ENCODE measurements at places on chromosomes 12 and 14.

GRCh38 chr14:105481886-105482457 is 4.7 kb upstream of the CRIP1 start:
- peak; percentile 85 for DNase-seq

DNA sequence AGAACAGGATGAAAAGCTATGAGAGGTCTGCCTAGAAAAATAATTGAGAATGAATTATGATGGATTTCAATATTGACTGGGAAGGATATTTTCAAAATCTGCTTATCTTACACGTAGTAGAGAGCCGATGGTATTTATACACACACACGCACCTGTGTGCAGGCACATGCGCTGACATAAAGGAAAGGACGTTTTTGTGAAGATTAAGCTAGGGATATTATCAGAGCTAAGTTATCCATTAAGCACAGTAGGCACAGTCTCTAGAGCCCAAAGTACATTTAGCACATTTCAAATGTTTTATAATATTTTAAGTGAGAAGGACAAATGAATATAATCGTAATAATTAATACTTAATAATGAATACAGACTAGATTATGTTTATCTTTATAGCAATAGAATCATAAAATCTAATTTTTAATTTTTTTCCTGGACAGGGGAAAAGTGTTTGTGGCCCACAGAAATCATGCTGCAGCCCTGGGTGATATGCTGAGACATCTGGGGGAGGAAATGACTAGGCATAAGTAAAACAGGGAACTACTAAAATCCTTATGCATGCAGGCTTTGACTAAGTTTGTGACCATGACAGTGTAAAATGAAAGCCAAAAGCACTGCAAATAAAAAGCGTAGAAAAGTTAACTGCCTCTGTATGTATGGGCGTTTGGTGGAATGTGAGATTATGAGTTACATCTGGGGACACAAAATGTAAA is 146.1 kb downstream of the KITLG start:
- no peak for DNase-seq

GRCh38 chr12:115584156-115584555 is 693.3 kb downstream of the MED13L start:
- no peak for DNase-seq

DNA sequence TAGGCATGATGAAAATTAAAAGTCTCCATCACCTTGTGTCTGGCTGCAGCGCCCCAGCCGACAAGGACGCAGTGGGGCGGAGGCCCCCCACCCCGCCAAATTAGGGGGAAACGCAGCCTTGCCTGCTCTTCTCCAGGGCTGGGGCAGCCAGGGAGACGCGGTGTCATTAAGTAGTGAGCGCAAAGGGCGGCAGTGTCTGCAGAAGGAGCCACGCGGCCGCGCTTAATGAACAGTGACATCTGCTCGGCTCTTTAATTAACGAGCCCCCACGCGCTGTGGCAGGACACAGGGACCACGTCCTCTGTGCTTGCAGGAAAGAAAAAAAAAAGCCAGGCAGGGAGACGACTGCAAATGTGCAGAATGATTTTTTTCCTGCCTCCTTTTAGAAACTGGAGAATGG is 93.4 kb upstream of the NCOR2 start:
- DNase-seq: no peak

DNA sequence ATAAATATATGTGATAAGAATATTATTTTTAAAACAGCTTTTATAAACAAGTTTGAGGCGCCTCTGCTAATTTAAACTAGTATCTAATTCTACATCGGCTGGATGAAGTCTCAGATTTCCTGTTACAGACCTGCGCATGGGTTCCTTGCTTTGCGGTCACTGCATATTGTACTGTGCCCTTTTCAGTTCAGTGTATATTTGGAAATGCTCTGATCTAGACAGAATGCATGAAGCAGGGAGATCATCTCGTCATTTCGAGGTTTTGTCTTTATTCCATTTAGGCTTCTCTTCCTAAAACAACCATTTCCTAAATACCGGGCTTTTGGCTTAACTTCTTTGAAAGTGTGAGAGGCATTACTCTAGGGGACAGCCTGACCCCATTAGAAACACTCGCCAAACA is 25.6 kb downstream of the CRACR2A start:
- DNase-seq: no peak

GRCh38 chr12:13769273-13769672 is 212.1 kb downstream of the GRIN2B start:
- no peak for DNase-seq

DNA sequence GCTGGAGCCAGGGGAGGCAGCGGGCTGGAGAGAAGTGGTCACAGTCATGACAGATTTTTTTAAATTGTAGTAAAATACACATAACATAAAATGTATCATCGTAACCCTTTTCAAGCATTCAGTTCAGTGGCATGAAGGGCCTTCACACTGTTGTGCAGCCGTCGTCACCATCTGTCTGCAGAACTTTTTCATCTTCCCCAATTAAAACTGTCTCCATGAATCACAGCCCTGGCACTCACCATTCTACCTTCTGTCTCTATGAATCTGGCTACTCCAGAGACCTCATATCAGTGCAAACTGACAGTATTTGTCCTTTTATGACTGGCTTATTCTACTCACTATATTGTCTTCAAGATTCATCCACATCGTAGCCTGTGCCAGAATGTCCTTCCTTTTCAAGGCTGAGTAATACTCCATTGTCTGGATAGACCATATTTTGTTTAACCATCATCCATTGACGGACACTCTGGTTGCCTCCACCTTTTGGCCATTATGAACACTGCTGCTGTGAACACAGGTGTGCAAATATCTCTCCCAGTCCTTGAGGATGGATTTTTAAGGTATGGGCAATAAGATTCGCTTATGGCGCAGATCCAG is 91.5 kb upstream of the NCOR2 start:
- DNase-seq: peak; percentile 75

- no peak for DNase-seq
Measured at GRCh38 chr12:114767906-114768722, 84.1 kb upstream of the TBX3 start.

DNA sequence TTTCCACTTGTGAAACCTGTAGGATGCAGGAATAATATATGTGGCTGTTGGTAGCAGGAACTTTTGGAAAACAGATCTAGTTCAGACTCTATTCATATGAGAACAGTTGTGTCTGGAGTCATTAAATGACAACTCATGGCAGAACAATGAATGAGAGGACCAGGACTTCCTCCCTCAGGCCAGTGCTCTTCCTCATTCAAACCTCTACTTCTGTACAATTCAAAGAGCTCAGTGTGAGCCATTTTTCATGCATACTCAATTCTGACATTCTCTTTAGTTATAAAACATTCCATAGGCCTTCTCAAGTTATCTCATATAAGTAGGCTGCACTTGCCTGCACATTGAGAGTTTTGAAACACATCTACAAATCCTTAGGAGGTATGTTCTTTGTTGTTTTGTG is 1526.6 kb upstream of the FLRT2 start:
- no peak for DNase-seq

GRCh38 chr12:93972411-93973208 is 175.8 kb upstream of the PLXNC1 start:
- DNase-seq: no peak

GRCh38 chr12:114952573-114953271 is 268.7 kb upstream of the TBX3 start:
- no peak for DNase-seq

GRCh38 chr12:181921-182320 is 32.0 kb downstream of the SLC6A12 start:
- no peak for DNase-seq

- DNase-seq: no peak
Measured at GRCh38 chr12:52618866-52619265, 507 bp upstream of the KRT73 start.

DNA sequence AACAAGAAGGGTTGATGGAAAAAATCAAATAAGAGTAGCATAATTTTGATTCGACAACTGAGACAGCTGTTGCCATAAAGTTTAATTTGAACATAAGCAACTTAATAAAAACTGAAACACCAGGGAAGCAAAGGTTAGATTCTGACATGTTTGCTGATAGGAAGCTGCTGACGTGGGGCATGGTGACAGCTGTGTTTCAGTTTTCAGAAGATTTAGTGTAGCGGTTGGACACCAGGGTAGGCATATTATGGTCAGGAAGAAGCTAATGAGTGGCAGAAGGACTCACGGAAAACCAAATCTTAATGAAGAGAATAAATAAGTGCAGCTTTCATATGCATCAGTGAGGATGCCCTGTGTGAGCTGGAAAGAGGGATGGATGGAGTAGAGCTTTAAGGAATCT is 336.7 kb upstream of the RPL10L start:
- no peak for DNase-seq

- no peak for DNase-seq
Measured at GRCh38 chr14:87824266-87824665, 168.7 kb downstream of the GALC start.

GRCh38 chr14:23896609-23897153 is 56.9 kb upstream of the DHRS4 start:
- DNase-seq: no peak

GRCh38 chr14:93999573-93999972 is 2.5 kb downstream of the CCDC197 start:
- DNase-seq: no peak

- DNase-seq: no peak
Measured at GRCh38 chr12:51788876-51789275, 59.6 kb downstream of the FIGNL2 start.

- peak; percentile 29 for DNase-seq
Measured at GRCh38 chr12:87274594-87275245, 754.5 kb downstream of the C12orf50 start.

DNA sequence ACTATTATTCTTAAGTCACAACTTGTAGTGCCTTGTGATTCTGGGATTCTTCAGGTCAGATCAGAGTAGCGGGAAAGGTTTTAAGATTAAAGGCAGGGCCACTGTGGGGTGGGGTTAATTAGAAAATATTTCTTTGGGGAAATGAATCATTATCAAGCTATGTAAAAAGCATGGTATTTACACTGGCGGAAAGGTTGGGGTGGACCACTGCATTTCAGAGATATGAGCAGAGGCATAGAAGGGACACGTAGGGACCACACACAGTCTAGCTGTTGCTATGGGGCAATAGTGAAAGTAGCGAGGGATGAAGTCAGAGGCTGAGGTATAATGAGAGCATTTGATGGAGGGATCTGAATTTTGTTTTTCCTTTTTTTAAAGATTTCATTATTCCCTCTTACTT is 31.7 kb upstream of the KCNH3 start:
- no peak for DNase-seq

DNA sequence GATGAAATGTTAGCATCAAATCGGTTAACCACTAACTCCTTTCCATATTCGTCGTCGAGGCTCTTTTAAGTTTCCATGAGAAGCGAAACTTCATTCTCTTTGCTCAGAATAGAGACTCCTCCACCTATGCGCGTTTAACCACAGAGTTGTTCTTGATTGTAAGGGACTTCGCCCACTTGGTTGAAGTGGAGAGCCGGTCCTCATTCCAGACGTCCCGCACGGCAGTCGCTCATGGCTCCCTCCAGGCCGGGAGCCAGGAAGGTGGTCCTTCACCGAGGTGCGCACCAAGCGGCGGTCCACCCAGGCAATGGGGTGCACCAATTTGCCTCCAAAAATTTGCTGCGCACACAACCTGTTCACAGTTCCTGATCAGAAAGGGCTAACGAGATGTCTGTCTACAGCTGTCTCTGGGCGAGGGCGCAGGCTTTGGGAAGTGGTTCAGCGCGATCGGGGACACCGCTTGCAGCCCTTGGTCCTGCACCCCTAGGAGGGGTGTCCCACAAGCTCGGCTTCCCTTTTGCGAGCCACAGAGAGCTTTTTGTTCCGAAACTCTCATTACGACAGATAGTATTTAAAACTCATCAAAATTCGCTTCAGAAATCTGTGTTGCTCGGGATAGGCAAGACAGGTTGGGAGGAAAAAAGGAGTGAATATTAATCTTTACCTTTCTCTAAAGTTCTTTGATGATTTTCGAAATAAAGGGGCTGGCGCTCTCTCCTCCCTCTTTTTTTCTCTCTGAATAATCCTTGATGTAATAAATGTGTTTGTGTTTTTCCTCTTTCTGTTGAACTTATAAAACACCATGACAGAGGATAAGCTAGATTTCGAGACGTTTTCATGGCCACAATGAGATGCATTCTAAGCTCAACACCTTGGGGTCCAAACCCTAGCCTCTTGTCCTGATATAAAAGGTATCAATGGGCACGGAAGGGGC is 6.4 kb upstream of the ALX1 start:
- DNase-seq: no peak

DNA sequence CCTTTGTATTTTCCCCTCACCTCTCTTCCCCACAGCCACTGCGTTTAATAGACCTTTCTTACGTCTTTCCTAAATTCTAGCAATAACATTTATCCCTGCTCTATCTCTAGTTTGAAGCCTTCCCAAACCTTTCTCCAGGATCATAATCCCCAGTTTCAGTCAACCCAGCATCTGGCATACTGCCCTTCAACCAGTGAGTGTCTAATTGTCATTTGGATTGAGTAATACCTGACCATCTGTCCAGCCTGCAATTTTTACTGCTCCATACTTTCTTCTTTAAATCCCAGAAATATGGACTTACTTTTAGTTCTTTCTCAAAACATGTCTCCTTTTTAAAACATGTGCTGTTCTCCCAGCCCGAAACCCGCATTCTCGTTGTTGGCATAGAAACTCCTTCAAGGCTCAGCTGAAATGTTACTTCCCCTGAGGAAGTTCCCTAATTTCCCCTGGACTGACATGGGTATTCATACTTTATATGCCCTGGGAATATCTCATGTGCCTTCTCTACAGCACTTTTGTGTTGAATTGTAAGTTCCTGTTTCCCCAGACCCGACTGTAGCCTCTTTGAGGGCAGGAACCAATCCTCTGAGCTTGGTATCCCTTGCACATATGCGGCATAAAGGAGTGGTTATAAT is 65.1 kb upstream of the ETV6 start:
- peak; percentile 48 for DNase-seq

- no peak for DNase-seq
Measured at GRCh38 chr12:114069507-114069906, 103.4 kb upstream of the RBM19 start.

GRCh38 chr14:30521899-30522736 is 36.8 kb upstream of the G2E3 start:
- DNase-seq: peak; percentile 59

GRCh38 chr14:53034688-53035230 is 83.9 kb upstream of the FERMT2 start:
- no peak for DNase-seq

- DNase-seq: no peak
Measured at GRCh38 chr12:12608557-12608957, 3.1 kb upstream of the CREBL2 start.
